ENCODE measurements at places on chromosomes 4 and X.

- DNase-seq: no peak
Measured at GRCh38 chrX:3299636-3300035, 46.8 kb downstream of the MXRA5 start.

GRCh38 chrX:24925430-24925829 lies 90.3 kb downstream of the ARX start:
- no peak for DNase-seq

DNA sequence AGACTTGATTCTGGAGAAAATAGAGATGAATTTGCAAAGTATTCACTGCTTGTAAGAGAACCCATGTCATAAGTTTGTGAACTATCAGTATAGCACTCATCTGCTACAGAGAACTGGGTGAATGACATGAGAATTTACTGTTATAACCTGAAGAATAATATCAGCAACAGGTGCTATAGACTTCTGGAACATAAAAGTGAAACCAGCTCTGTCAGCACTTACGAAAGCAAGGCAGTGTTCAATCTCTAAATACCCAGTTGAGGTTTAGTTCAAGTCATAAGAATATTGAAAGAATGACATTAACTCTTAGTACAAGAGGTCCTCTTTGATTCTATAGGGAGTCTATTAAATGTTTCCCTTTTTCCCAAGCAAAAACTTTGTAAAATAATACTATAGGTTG lies 232.9 kb upstream of the ANKRD50 start:
- no peak for DNase-seq

GRCh38 chrX:140822861-140823260 lies 113.3 kb downstream of the LINC00632 start:
- DNase-seq: no peak

GRCh38 chrX:96838537-96838936 lies 45.2 kb upstream of the RPA4 start:
- no peak for DNase-seq

DNA sequence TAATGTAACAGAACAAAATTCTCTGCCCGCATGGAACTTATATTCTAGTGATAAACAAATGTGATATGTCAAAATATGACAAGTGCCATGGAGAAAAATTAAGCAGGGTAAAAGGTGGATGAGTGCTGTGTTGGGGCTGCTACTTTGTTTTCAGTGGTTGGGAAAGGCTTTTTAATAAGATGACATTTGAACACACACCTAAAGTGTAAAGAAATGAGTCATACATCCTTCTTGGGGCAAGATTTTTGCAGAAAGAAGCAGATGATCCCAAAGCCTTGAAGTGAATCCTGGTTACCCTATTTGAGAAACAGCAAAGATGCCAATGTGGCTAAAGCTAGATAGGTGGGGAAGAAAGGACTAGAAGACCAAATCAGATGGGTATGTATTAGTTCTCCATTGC lies 564.1 kb downstream of the INPP4B start:
- no peak for DNase-seq

DNA sequence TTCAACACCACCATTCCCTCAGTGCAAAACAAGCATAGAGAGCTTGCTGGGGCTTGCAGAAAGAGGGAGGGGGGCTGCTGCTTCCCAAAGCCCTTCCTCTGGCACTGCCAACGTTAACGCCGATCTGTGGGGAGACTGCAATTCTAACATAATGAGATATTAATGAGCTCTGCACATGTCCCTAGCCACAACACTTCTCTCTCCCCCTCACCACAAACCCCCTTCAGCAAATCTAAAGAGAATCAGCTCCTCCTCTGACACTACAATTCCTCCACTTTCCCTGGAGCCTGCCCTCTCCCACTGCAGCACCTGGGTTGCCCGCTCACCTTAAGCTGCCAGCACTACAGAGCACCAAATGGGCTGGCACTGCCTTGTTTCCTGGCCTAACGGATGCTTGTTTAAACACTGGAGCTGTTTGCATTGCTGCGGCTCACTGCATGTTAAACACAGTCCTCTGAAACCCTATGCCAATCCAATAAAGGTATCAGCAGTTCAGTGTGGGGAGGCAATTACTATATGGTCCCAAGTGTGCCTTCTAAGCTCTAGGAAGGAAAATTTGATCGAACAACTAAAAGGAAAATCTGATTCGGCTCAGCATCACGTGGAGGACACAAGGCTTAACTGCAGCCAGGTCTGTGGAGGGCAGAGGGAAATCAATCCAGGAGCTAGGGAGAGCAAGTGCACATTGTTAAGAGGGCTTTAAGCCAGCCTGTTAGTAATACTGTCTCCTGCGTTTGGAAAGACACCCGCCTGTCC lies 232.4 kb downstream of the MAML3 start:
- no peak for DNase-seq

DNA sequence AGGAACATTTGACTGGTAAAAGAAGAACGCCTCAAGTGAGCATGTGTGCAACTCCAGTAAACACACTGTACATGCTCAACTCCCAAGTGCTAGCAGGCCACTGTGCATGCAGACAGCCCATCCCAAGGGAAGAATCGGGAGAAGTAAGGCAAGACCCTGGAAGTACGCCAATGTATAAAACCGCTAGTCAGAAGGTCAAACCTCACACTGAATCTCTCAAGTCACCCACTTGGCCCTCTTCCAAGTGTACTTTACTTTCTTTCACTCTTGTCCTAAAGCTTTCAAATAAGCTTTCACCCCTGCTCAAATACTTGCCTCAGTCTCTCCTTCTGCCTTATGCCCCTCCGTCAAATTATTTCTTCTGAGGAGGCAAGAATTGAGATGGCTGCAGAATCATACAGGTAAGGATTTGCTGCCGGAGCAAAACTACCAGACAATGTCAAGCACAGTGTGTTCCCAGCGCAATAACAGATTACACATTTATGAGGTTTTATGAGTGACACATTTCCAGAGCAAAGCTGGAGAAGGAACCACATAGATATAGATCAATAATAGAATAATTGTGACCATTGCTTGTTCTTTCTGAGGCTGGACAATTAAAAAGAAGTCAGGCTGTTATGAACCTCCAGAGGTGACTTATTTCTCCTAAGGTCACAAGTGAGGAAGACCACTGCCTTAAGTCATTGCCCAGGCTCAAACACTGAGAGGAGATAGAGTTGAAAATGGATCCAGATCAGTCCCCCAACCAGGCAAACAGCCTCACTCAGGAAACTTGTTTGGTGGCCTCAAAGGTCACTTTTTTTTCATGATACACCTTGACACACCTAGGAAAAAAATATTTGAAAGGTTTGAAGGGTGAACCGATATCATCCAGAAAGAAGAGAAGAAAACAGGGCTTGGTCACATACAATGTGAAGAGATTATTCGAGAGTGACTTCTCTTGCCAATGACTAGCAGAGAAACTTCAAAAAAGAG lies 26.3 kb downstream of the CXCL1 start:
- no peak for DNase-seq

GRCh38 chrX:153667956-153668396 lies 5.6 kb downstream of the PNCK start:
- peak; percentile 88 for DNase-seq

- DNase-seq: no peak
Measured at GRCh38 chrX:105894721-105895120, 72.4 kb downstream of the NRK start.

DNA sequence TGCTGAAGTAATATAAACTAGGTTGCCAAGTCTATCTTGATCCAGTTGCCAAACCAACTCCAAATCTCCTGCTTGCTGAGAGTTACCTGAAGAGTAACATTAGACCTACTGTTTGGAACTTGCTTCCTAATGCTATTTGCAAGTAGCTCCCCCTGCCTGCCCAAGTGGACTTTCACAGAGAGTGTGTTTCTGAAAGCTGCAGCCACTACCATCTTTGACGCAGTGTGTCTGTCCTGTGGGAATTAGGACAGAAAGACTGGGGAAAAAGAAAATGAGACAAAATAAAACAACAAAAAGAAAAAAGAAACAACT lies 195.0 kb upstream of the HS3ST1 start:
- no peak for DNase-seq

GRCh38 chrX:43121637-43122036 lies 343.7 kb upstream of the PPP1R2C start:
- DNase-seq: no peak

- DNase-seq: peak; percentile 54
Measured at GRCh38 chrX:39152106-39152649, 350.9 kb downstream of the MID1IP1 start.

DNA sequence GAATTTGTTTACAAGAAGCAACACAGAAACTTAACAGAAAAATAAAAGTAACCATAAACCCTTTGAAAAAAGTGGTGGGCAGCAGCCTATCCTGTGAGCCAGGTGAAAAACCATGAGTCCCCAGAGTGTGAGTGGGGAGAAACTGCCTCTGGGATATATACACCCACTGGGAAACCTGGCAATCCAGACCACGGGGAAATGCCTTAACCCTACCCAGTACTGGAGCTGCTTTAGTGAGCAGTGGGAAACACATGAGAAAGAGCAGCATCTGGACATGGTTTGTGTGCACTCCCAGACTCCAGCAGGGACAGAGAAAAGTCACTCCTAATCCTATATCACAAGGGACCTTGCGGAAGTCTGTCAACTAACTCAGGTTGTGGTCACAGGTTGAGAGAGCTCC lies 39.4 kb downstream of the UGT2A2 start:
- DNase-seq: no peak

DNA sequence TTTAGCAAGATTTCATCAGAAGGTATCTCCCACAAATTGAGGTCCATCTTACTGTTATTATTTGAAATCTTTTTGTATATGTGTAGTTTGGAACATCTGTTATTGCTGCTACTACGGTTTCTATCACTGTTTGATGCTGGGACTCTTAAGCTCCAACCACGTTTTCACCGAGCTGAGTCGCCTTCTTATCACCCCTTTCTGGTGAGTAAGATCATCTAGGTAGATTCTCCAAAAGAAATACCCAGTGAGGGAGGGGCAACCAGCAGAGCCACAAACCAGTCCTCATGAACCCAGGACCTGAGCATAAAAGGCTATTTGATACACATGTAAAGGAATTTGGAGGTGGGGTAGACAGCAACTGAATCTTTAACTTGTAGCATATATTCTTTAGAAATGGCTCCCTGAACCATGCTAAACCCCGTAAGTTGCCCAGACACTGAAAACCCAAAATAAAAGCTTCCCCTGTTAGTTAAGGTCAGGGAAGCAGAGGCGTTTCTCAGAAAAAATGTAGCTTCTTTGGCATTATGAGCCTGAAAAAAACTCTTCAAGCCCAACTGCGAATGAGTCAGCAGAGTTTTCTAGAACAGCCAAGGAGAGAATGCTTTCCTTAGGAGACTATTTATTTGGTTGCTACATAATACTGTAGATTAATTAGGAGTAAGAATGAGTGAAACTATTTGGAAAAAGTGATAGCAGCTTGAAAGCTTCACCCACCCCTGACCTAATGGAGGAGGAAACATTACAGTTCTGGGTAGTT lies 53.8 kb upstream of the ATXN3L start:
- no peak for DNase-seq

DNA sequence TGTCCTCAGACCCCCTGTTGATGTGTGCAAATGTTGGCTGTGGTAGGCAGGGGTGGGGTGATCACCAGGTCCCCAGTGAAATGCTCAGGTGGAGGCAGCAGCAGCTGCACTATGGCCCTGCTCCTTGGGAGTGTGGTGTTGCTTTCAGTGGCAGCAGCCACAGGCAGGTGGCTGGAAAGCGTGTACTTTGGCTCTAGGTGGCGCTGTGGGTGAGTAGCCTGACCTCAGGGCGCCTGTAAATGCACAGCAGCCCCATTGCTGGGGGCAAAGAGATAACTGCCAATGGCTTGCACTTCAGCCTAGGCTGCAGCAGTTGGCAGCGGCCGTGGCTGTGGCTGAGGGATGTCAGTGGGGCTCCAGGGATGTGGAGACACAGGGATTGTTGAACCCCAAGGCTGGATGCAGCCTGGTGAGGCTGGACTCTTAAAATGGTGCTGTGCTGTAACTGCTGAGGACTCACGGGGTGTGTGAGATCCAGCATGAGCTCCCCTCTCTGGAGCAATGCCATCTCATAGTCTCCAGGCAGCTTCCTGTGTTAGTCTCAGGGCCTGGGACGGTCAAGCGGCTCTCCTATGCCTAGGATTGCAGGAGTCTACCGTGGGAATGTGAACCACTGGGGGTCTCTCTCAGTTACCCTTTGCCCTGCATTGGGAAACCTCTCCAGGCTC lies 421.7 kb upstream of the HTR2C start:
- DNase-seq: no peak

All from head of caudate nucleus (tissue), 42 donors.